ENCODE measurements at places on chromosomes 1 and 21.

- no peak for DNase-seq
These were observed 339.9 kb upstream of the TMPRSS15 start for GRCh38 chr21:18743531-18743930.

- DNase-seq: peak; percentile 67
These were observed 160.3 kb downstream of the ETS2 start for GRCh38 chr21:38965910-38966504.

DNA sequence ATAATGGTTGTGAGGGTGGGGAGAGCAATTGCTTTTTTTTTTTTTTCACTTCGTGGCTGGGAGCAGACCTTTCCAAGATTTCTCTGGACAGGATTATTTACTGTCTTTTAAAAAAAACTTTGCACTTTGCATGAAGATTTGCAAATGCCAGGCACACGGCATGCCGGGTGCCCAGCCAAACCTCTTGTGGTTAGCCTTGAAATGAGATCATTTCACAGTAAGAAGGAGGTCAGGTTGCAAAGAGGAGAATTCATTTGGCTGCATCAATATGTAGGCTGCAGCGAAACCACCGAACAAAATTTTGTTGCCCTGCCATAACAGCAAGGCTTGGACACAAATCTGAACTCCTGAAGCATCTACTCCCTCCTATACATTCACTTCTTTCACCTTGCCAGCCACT is 36.5 kb upstream of the KCND3 start:
- DNase-seq: no peak

DNA sequence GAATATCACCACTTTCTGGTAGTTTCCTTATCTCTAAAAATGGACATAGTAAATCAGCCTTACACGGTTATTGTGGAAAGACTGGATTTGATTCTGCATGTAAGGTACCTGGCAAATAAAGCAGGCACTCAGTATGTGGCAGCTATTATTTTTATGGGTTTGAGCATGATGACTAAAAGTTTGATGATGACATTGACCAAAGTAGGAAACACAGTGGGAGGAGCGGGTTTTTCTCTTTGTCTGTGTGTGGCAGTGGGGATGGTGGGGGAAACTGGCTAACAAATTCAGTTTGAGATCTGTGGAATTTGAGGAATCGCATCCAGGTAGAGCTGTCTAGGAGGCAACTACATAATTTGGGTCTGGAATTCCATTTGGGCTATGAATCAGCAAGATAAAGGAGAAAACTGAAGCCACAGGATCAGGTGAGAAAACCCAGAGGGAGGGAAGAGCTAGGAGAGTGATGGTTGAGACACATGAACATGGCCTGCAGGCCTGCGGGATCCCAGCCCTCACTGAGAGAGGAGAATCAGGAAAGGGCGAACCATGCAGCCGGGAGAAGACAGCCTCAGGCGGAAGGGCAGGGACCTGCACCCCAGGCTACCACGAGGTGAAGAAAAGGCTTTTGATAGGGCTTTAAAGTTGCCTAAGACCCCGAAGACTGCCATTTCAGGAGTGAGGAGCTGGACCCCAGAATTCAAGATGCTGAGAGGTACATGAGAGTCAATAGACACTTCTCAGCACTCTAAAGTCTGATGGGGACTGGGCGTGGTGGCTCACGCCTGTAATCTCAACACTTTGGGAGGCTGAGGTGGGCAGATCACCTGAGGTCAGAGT is 52.2 kb downstream of the MEF2D start:
- DNase-seq: no peak

- DNase-seq: no peak
These were observed 37.9 kb downstream of the PIGM start for GRCh38 chr1:159993911-159994310.

DNA sequence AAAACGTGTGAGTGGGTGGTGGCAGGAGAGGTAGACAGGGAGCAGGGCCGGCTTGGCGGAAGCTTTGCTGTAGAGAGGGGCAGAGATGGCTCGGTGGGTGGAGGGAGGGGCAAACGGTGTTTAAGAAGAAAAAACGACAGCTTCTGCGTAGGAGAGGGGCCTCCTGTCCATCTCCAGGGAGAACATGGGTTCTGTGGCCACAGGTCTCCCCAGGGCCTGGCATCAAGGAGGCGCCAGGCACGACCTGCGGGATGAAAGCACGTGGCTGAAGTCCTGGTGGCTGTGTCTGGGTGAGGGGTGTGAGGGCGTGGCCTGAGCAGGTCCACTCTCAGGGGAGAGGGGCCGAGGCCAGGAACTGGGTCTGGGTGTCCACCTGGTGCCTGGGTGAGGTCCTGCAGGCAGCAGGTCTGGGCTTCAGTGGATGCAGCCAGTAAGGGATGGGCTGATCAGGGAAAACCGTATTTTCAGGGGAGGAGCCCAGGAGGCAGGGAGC is 940 bp upstream of the PRKCZ start:
- peak; percentile 50 for DNase-seq

- DNase-seq: no peak
These were observed 63.3 kb downstream of the FYB2 start for GRCh38 chr1:56755911-56756310.

- DNase-seq: no peak
These were observed 19.9 kb downstream of the CASQ2 start for GRCh38 chr1:115748401-115749150.

- DNase-seq: no peak
These were observed 8.4 kb upstream of the SLC19A1 start for GRCh38 chr21:45550522-45551210.

GRCh38 chr1:184373155-184373554 is 13.7 kb upstream of the C1orf21 start:
- DNase-seq: no peak

DNA sequence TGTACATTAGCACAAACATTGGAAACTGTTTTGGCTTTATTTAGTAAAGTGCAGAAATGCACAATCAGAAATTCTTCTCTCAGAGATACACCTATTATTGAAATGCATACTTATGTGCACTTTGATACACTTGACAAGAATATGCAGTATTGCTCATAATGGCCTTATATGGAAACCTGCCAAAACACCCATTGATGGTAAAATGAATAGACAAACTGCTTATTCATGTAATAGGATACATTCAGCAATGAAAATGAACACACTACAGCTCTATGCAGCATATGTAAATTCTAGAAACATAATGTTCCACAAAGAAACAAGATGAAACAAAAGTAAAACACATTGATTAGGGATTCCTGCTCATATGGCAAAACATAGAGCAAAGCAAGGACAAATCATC is 223.9 kb downstream of the S1PR1 start:
- no peak for DNase-seq

DNA sequence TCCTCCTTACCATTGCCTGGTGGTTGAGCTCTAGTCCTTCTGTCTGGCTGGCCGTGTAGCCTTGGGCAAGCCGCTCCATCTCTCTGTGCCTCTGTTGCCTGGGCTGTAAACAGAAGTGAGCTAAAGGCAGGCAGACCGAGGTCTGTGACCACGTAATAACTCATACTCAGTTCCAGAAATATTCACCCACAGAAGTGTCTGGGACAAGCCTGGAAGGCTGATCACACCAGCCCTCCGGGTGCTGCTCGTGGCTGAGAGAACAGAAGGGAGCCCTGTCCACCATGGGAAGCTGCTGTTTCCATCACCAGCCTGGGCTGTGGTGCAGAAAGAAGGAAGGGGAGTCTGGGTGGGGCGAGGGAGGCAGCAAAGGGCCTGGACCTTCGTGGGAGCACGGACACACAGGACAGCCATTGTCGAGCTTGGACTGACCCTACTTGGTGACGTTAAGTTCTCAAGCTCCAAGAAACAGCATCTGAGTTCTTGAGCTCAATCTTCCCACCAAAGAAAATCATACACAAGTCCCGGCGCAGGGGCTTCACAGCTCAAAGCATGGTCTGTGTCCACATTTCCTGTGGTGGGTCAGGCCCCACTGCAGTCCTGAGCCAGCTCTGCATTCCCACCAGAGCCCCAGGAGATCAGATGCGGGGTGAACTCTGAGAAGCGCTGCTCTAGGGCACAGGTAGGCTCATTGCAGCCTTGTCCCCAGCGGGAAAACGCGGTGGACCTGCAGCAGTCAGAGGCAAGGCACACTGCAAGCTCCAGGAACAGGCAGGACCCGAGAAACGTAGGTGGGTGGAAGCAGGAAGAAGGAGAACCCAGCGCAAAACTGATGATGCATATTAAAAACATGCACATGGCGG is 61.8 kb downstream of the RUNX3 start:
- DNase-seq: no peak

DNA sequence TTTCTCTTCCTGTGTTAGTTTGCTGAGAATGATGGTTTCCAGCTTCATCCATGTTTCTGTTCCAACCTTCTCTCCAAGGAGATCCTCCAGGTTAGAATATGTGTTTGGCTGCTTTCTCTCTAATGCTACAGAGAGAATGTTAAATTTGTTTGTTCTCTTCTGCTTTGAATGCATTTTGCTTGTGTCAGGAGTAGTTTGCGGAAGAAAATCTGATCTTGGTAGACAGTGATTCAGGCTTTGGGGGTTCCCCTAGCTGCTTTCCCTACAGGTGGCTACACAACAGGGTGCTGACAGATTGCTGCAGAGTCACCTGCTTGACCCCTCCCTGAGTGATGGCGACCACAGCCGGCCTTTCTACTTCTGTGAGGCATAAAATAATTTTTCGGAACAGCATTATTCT is 41.8 kb downstream of the MACO1 start:
- no peak for DNase-seq

DNA sequence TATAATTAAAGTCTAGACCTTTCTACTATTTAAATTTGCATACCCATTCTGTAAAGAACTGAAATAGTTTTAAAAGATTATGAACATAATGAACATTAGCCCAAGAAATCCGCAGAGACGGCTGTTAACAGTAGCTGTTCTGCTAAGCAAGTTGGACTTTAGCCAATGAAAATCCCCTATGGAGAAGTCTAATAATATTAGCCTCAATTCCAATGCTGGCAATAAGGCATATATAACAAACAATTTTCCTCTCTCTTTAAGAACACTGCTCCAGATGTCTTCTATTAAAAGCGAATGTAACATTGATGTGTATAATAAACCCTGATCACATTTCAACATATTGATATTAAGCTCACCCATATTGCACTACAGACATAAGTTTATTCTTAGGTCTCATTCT is 221.3 kb upstream of the KCTD3 start:
- DNase-seq: no peak

DNA sequence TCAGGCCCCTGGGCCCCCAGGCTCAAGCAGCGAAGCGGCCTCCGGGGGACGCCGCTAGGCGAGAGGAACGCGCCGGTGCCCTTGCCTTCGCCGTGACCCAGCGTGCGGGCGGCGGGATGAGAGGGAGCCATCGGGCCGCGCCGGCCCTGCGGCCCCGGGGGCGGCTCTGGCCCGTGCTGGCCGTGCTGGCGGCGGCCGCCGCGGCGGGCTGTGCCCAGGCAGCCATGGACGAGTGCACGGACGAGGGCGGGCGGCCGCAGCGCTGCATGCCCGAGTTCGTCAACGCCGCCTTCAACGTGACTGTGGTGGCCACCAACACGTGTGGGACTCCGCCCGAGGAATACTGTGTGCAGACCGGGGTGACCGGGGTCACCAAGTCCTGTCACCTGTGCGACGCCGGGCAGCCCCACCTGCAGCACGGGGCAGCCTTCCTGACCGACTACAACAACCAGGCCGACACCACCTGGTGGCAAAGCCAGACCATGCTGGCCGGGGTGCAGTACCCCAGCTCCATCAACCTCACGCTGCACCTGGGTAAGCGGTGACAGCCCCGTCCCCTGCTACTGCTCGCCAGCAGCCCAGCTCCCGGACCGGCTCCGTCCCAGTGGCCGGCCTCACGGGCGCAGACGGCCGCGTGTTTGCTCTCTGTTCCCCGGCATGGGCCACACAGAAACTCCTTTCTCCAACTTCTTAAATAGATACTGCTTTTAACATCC is 539 bp downstream of the LAMC1 start:
- DNase-seq: peak; percentile 84

DNA sequence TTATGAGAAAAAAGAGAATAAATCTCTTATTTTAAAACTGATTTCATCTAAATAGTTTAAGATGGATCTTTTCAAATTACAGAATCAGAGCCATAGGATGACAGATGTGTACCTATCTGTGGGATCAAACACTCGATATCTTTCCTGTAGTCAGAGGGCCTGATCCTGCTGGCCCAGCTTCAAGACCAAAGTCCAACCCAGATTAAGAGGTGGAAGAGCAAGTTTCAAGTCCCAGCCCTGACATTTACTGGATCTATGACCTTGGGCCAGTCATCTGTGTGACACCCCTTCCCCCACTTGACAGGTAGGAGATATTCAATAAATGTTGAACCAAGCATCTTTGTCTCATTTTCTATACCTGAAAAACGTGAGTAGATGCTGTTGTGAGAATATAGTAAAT is 140.7 kb downstream of the FAM78B start:
- no peak for DNase-seq

DNA sequence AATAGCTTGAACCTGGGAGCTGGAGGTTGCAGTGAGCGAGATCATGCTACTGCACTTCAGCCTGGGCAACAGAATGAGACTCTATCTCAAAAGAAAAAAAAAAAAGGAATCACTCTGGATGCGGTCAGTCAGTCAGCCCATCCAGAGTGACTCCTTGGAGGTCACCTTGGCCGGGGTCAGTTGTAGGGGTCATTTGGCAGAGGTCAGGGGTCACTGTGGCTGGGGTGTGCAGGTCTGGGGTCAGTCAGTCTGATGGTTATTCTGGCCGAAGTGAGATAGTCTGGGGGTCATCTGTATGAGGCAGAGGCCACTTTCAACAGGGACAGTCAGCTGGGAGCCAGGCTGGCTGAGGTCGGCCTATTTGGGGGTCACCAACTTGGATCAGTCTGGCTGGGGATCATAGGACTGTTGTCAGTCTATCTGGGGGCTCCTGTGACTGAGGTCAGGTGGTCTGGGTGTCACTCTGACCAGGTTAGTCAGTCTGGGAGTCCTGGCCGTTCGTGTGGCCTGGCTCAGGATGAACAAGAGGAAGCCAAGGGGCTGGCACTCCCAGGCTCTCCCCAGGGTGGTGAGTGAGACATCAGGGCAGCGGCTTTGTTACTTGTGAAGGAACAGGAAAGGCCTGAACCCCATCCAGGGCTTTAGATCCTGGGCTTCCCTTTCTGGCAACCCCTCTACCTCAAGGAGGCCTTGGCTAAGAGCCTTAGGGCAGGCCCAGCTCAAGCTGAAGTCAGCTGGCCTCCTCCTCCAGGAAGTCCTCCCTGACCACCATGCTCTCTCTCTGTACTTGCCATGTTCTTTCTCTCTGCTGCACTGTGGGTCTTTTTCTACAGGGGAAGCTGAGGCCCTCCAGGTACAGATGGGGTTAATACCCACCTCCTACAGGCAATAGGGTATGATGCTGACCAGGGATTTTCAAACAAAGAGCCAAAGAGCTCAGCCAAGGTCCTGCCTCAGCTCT is 15.1 kb downstream of the PTPRU start:
- no peak for DNase-seq
